ENCODE measurements at places on chromosomes 3 and 15.

GRCh38 chr3:35144011-35144410 lies 495.3 kb upstream of the ARPP21 start:
- no peak for DNase-seq

- DNase-seq: no peak
Measured at GRCh38 chr15:48086133-48086532, 34.7 kb upstream of the SLC24A5 start.

- DNase-seq: no peak
Measured at GRCh38 chr3:64046592-64046991, 23.3 kb upstream of the PSMD6 start.

DNA sequence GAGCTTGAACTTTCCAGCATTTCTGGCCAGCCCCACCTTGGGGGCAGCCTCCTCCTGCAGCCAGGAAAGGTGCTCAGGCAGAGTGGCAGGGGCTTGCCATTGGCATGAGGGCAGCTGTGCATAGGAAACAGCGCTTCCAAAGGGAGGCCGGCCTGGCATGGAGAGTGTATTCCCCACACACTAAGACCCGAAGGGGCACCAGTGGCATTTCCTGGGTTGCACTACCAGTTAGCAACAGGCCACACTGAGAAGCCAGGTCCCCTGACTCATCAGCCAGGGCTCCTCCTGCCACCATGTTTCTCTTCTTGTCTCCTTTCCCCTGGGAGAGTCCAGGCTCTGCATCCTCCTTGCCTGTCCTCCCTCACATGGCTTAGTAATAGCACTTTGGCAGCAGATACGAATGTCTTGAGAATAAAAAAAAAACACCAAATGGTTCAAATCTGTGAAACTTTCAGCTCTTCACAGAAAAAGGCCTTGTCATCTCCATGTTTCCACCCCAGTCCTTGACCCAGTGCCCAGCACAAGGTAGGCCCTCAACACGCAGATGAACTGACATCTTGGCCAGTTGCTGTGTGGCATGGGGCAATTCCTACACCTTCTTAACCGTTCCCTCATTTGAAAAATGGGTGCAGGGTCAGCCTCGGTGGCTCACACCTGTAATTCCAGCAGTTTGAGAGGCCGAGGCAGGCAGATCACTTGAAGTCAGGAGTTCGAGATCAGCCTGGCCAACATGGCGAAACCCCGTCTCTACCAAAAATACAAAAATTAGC lies 180.4 kb downstream of the SMAD6 start:
- no peak for DNase-seq

- DNase-seq: no peak
Measured at GRCh38 chr15:43889042-43889441, 62.2 kb downstream of the WDR76 start.

- no peak for DNase-seq
Measured at GRCh38 chr3:15427981-15428380, 583 bp downstream of the EAF1 start.

- DNase-seq: no peak
Measured at GRCh38 chr3:133834621-133835417, 29.2 kb downstream of the SRPRB start.

DNA sequence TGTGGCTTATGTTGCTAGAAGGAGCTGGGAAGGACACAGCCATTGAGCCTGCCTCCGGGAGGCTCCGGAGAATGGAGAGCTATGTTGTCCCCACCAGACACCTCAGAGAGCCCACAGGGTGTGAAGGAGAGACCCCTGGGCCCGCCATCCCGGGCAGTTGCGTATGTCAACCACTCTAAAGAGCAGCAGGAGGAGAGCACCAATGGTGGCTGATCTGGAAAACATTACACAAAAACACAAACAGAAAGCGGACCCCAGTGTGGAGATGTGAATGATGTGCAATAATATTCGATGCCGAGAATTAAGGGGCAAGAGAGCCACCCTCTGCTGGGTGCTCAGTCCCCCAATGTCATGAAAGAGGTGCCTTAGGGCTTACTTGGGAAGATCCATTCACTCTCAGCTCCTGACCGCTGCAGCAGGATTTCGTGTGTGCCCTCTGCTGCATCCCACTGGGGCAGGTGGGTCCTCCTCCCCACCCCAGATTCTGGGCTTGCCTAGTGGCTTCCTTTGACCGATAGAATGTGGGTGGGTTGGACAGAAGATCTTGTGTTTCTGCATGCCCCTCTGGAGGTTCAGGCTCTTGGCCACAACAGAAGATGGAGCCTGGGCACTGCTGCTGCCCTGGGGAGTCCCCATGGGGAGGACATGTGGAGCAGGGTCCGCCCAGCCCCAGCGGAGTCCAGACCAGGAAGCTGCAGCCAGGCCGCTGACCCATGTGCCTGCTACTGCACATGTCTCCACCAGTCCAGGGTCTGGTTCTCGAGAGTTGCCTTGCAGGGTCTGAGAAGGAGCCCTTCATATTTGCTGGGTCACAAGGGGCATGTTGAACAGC lies 245.3 kb downstream of the OCA2 start:
- DNase-seq: no peak

GRCh38 chr15:98599909-98600691 lies 48.2 kb upstream of the IGF1R start:
- no peak for DNase-seq

GRCh38 chr3:72444656-72445223 lies 403.5 kb downstream of the SHQ1 start:
- no peak for DNase-seq

- no peak for DNase-seq
Measured at GRCh38 chr3:184373422-184373821, 4.6 kb downstream of the THPO start.

DNA sequence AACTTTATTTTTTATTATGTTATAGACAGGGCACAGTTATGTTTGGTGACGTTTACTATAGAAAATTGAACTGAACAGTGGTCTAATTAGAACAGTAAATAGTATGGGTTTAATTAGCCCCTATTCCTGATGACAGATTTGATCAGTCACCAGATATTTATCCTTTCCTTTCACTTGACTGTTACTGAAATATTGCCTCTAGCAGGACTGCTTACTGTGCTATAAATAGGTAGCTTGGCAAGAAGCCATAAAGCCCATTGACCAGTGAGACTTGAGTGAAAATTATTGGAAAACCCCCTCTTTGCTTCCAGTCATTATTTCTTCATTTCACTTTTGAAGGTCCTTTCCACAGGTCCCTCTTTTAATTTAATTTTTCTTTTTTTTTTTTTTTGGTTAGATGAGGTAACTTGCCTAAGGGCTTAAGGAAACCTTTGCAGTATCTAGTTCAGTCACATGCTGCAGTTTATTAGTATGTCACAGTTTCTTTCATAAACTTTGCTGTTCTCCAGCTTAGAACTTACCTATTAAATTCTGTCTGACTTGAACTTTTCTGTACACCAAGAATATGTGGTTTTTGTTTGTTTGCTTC lies 115.6 kb downstream of the ADAMTSL3 start:
- DNase-seq: no peak

DNA sequence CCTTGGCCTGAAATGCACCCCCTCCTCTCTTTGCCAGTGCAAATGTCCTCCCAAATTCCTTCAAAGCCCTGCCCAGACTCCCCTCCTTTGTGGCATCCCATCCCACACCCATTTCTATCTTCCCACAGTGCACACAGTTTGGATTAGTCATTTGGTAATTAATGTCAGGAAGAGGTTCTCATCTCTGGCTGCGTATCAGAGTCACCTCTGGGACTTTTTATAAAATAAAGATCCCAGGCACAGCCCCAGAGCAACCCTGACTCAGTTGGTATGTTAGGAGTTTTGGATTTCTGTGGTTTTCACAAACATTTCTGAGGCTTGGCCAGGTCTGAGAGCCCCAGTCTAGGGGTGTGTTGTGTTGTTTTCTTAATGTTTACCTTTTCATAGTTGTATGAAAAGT lies 41.6 kb downstream of the C3orf20 start:
- DNase-seq: no peak

GRCh38 chr15:88071141-88071540 lies 185.4 kb downstream of the NTRK3 start:
- no peak for DNase-seq

DNA sequence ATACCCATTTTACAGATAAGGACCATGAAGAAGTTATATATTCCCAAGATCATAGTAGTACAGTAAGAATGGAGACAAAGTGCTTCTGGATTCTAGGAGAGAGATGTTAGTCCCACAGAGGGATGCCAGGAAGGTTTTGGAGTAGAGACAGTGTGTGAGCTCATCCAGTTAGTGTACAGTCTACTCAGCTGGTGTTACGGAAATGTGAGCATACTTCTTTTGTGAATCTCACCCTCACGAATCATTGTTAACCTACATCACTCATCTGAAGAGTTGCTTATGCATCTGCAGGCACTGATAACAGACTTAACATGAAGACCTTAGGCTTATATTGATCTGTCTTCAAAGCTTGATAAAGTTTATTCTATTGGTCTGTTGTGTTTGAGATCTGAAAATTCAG lies 106.6 kb upstream of the PTPRG start:
- no peak for DNase-seq

- no peak for DNase-seq
Measured at GRCh38 chr3:194810076-194810475, 124.4 kb downstream of the FAM43A start.

DNA sequence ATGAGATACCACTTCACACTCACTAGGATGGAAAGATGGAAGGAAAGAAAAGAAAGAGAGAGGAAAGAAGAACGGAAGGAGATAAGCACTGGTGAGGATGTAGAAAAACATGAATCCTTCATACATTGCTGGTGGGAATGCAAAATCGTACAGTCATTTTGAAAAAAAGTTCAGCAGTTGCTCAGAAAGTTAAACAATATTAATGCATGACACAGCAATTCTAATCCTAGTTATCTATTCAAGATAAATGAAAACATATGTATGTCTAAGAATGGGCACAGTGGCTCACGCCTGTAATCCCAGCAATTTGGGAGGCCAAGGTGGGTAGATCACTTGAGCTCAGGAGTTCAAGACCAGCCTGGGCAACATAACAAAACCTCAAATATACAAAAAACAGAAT lies 59.1 kb downstream of the SENP7 start:
- no peak for DNase-seq

- DNase-seq: no peak
Measured at GRCh38 chr15:90735923-90736322, 18.8 kb downstream of the BLM start.

DNA sequence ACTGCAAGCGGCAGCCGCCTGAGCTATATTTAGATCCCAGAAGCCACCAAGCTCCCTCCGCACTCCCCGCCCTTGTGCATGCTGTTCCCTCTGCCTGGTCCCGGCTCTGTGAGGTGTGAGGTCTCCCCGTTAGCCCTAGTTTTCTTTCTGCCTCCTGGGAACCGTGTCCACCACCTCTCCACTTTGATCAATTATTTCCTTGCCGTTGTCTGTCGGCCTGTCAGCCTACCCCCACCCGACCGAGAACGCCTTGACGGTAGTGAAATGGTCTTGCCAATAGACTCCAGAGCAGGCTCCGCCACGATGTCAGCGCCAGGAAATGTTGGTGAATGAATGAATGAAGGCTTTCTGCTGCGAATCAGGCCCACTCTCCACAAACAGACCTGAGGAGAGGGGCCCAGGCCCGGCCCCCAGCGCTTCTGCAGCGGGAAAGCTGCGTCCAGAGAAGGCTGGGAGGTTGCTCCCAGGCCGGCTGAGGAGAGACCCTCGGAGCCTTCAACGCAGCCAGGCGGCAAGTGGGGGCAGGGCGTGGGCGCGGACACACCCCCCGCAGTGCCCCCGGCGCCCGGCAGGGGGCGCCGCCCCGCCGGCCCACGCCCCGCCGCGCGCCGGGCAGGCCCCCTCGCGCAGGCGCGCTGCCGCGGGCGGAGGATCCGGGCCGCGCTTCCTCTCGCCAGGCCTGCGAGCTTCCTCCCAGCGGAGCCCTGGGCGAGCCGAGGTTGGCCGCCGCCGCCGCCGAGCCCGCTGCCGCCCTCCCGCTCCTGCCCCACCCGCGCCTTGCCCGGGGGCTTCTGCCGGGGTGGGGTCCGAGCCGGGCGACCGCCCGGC lies at the start of gene CSK:
CSK (plus strand) TSS at position 650 of the 828 bp plus-strand sequence. CDS start 16,218 bp downstream, outside the sequence.
- DNase-seq: peak; percentile 60

DNA sequence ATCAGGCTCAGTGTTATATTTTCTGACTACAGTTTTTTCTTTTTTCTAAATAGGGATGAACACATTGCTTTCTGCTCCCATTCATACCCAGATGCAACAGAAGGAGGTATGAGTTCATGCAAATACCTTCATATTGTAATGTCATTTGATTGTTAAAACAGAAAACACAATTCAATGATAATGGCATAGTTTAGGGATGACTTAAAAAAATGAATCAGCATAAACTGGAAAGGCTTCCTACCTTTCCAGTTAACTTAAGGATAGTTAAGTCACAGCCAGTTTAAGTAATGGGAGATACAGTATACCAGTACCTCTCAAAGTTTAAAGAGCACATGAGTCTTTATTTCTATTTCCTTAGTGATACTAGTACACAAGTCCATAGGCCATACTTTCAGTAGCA lies 24.9 kb downstream of the KNL1 start:
- no peak for DNase-seq

DNA sequence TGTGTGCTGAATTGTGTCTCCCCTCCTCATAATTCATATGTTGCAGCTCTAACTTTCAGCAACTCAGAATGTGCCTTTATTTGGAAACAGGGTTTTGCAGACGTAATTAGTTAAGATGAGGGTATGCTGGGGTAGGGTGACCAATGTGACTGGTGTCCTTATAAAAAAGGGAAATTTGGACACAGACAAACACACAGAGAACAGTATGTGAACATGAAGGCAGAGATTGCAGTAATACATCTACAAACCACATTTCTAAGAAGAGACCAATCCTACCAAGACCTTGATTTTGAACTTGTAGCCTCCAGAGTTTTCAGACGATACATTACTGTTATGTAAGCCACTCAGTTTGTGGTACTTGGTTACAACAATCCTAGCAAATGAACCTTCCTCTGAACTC lies 817.8 kb downstream of the TUSC7 start:
- no peak for DNase-seq

- no peak for DNase-seq
Measured at GRCh38 chr3:151282921-151283320, 4.6 kb upstream of the P2RY14 start.

- DNase-seq: no peak
Measured at GRCh38 chr3:135878501-135878900, 87.0 kb upstream of the PPP2R3A start.

Data from WERI-Rb-1 (cell line).